ENCODE measurements at places on chromosomes 6 and 20.

- no peak overlapping the region for H3K27ac ChIP-seq
- H3K36me3 ChIP-seq, result no peaks in the 10 kb centered on the region
- H3K27me3 ChIP-seq, result peaks cover 3% of the 10 kb centered on the region
- H3K4me3 ChIP-seq, result no peak overlapping the region
- DNase-seq, result no peak
These were observed 47.0 kb upstream of the EEF1E1 start for GRCh38 chr6:8149350-8149749.

DNA sequence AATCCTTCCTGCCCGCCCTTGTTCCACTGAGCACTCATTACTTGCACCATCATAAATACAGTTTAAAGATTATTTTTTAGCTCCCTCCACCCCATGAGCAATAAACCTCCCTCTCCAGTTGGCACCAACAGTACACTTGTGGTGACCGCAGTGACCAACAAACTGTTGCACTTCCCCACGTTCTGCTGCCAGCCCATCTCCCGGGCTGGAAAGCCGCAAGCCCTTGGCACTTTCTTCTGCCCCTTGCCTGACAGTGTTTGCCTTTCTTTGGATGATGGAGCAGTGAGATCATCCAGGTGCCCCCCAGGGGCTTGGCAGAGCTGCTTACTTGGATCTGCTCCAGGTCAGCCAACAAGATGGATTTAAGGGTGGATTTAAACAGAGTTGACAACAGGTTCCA is 21.6 kb downstream of the KCNB1 start:
- no peaks in the 10 kb centered on the region for H3K4me1 ChIP-seq
- no peaks in the 10 kb centered on the region for H3K36me3 ChIP-seq
- peaks cover 24% of the 10 kb centered on the region for H3K27me3 ChIP-seq
- no peak for DNase-seq
- no peak overlapping the region for H3K4me3 ChIP-seq

GRCh38 chr6:89051676-89052075 is 28.9 kb upstream of the PNRC1 start:
- DNase-seq, result no peak
- no peaks in the 10 kb centered on the region for H3K4me1 ChIP-seq
- H3K27ac ChIP-seq, result no peak overlapping the region
- H3K4me3 ChIP-seq, result no peak overlapping the region
- H3K27me3 ChIP-seq, result no peaks in the 10 kb centered on the region

DNA sequence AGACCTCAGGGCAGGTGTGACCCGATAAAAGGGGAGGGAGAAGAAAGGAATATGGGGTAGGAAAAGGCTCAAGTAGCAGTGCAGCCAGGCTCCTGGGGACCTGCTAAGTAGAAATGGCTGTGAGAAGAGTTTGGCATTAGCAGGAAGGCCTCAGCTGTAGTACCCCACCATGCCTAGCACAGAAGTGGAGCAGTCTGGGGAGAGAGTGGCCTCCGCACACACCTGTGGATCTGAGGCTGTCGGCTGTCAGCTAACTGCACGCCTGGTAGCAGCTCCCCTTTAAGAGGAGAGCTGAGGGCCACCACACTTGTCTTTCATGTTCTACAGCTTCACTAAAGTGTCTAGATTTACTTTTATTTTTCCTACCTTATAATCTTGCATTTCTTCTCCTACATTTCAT is 24.6 kb downstream of the PDE7B start:
- H3K27ac ChIP-seq, result no peak overlapping the region
- H3K4me3 ChIP-seq, result no peak overlapping the region
- no peak for DNase-seq
- no peaks in the 10 kb centered on the region for H3K27me3 ChIP-seq
- H3K36me3 ChIP-seq, result no peaks in the 10 kb centered on the region
- peaks cover 8% of the 10 kb centered on the region for H3K4me1 ChIP-seq

- no peaks in the 10 kb centered on the region for H3K36me3 ChIP-seq
- no peaks in the 10 kb centered on the region for H3K4me1 ChIP-seq
- H3K27ac ChIP-seq, result no peak overlapping the region
- no peak for DNase-seq
These were observed 40.6 kb upstream of the NHSL1 start for GRCh38 chr6:138539876-138540275.

- H3K4me1 ChIP-seq, result peaks cover 3% of the 10 kb centered on the region
- no peak overlapping the region for H3K4me3 ChIP-seq
- no peak for DNase-seq
- H3K27ac ChIP-seq, result no peak overlapping the region
- H3K36me3 ChIP-seq, result no peaks in the 10 kb centered on the region
- peaks cover 12% of the 10 kb centered on the region for H3K27me3 ChIP-seq
These were observed 180.4 kb downstream of the SASH1 start for GRCh38 chr6:148523048-148523447.

DNA sequence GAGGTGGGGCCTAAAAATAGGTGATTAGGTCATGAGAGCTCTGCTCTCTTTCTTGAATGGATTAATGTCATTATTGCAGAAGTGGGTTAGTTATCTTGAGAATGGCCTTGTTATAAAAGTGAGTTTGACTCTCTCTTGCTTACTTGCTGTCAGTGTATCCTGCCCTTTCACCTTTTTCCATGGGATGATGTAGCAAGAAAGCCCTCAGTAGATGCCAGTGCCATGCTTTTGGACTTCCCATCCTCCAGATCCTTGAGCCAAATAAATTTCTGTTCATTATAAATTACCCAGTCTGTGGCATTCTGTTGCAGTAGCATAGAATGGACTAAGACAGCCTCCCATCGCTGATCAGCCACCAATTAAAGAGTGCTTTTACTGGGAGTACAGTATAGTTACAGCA is 40.1 kb downstream of the UTRN start:
- no peaks in the 10 kb centered on the region for H3K4me1 ChIP-seq
- no peak overlapping the region for H3K4me3 ChIP-seq
- no peaks in the 10 kb centered on the region for H3K36me3 ChIP-seq
- H3K27me3 ChIP-seq, result no peaks in the 10 kb centered on the region

GRCh38 chr20:63073738-63074065 is 66.9 kb upstream of the BHLHE23 start:
- H3K27me3 ChIP-seq, result no peaks in the 10 kb centered on the region
- no peak overlapping the region for H3K27ac ChIP-seq
- no peak overlapping the region for H3K4me3 ChIP-seq
- H3K4me1 ChIP-seq, result no peaks in the 10 kb centered on the region
- no peaks in the 10 kb centered on the region for H3K36me3 ChIP-seq

- H3K27ac ChIP-seq, result no peak overlapping the region
- no peak overlapping the region for H3K4me3 ChIP-seq
- DNase-seq, result no peak
These were observed 350.7 kb downstream of the KHDRBS2 start for GRCh38 chr6:61935242-61935846.

GRCh38 chr6:38171997-38172738 is 352.6 kb downstream of the ZFAND3 start:
- H3K4me1 ChIP-seq, result no peaks in the 10 kb centered on the region
- no peak for DNase-seq
- no peaks in the 10 kb centered on the region for H3K36me3 ChIP-seq
- H3K27me3 ChIP-seq, result no peaks in the 10 kb centered on the region
- H3K4me3 ChIP-seq, result no peak overlapping the region

DNA sequence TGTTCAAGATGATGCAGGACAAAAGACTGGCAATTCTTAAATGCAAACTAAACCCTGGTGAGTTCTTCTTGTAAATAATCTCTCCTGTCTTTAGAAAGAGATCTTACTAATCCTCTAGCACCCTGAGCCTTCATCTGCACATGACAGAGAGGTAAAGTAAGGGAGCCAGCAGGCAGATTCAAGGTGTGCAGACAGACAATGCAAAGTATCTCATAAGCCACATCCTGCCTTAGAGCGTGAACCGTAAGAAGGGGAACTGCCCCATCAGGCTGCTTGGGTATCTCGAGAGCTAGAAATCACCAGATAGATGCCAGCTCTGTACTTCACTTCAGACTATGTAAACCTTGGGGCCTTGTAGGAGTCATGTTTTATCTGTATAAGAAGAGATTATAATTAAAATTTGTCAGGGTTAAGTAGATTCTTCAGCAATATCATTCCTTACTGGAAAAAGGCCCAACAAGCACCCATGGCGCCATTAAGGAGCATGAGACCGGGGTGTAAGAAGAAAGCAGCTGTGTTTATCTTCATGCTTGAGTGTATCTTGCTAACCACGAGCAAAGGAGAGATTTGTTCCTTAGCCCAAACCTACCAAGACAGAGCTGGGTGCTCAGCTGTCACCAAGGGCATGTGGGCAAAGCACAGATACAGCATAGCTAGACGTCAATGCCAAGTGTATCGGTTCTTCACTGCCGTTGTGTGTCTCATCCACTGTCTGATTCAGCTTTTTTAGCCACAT is 24.4 kb downstream of the CNR1 start:
- H3K36me3 ChIP-seq, result no peaks in the 10 kb centered on the region
- no peaks in the 10 kb centered on the region for H3K4me1 ChIP-seq
- no peaks in the 10 kb centered on the region for H3K27me3 ChIP-seq
- no peak overlapping the region for H3K4me3 ChIP-seq
- DNase-seq, result no peak
- H3K27ac ChIP-seq, result no peak overlapping the region

DNA sequence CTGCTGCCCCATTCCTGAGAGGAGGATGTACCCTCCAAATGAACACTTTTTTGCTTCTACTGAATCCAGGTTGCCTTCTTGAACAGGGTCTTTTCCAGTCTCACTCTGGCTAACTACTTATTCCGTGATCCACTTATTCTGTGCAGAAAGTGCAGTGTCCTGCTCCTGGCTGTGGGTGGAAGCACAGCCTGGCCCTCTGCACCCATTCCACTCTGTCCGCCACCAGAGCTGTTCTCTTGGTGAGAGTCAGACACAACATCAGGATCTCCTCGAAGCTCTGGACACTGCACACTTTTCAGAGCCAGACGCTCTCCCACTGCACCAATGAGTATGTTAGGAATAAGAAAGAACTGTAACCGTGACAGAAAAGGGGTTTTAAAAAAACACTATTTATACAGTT is 174.2 kb downstream of the MCHR2 start:
- no peak overlapping the region for H3K27ac ChIP-seq
- H3K27me3 ChIP-seq, result peaks cover 7% of the 10 kb centered on the region
- no peaks in the 10 kb centered on the region for H3K36me3 ChIP-seq
- no peak for DNase-seq
- H3K4me3 ChIP-seq, result no peak overlapping the region

- no peak overlapping the region for H3K27ac ChIP-seq
- no peak overlapping the region for H3K4me3 ChIP-seq
- no peaks in the 10 kb centered on the region for H3K36me3 ChIP-seq
These were observed 129.3 kb upstream of the SASH1 start for GRCh38 chr6:148213366-148213765.

GRCh38 chr6:33416386-33417127 is 1.4 kb downstream of the CUTA start:
- DNase-seq, result no peak
- peak overlapping the region; percentile 98 for H3K27ac ChIP-seq
- H3K4me1 ChIP-seq, result peaks cover 23% of the 10 kb centered on the region
- H3K27me3 ChIP-seq, result no peaks in the 10 kb centered on the region
- H3K4me3 ChIP-seq, result peak overlapping the region; percentile 91

- no peaks in the 10 kb centered on the region for H3K36me3 ChIP-seq
- no peaks in the 10 kb centered on the region for H3K27me3 ChIP-seq
- H3K27ac ChIP-seq, result no peak overlapping the region
- H3K4me1 ChIP-seq, result no peaks in the 10 kb centered on the region
- H3K4me3 ChIP-seq, result no peak overlapping the region
- DNase-seq, result no peak
These were observed 11.3 kb upstream of the KCNK16 start for GRCh38 chr6:39333644-39334438.

- DNase-seq, result no peak
- H3K27ac ChIP-seq, result no peak overlapping the region
- H3K4me3 ChIP-seq, result no peak overlapping the region
- H3K27me3 ChIP-seq, result no peaks in the 10 kb centered on the region
These were observed 38.4 kb downstream of the PPP1R3G start for GRCh38 chr6:5123296-5124143.

DNA sequence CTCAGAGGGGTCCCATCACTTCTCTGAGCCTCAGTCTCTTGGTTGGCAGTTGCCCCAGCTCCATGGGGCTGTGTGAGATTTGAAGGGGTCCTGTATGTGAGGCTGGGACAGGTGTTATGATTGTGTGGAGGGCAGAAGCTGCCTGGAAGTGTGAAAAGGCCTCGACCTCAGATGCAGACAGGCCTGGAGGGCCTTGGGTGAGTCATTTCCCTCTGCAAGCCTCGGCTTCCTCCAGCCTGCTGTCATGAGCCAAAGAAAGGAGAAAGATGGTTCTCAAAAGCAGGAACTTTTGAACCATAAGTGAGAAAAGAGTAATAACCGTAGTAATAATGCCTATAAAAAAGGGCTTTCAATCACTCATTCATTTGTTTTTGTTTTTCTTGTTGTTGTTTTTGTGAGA is 37.5 kb downstream of the SNAI1 start:
- no peak for DNase-seq
- no peak overlapping the region for H3K27ac ChIP-seq
- no peak overlapping the region for H3K4me3 ChIP-seq
- no peaks in the 10 kb centered on the region for H3K36me3 ChIP-seq
- H3K4me1 ChIP-seq, result no peaks in the 10 kb centered on the region

GRCh38 chr6:137707590-137708360 is 159.3 kb upstream of the TNFAIP3 start:
- no peak overlapping the region for H3K4me3 ChIP-seq
- H3K4me1 ChIP-seq, result peaks cover 48% of the 10 kb centered on the region
- no peaks in the 10 kb centered on the region for H3K36me3 ChIP-seq

GRCh38 chr6:113281431-113281830 is 575.7 kb upstream of the MARCKS start:
- H3K36me3 ChIP-seq, result no peaks in the 10 kb centered on the region
- no peak overlapping the region for H3K4me3 ChIP-seq
- no peak for DNase-seq
- H3K4me1 ChIP-seq, result no peaks in the 10 kb centered on the region
- no peaks in the 10 kb centered on the region for H3K27me3 ChIP-seq

DNA sequence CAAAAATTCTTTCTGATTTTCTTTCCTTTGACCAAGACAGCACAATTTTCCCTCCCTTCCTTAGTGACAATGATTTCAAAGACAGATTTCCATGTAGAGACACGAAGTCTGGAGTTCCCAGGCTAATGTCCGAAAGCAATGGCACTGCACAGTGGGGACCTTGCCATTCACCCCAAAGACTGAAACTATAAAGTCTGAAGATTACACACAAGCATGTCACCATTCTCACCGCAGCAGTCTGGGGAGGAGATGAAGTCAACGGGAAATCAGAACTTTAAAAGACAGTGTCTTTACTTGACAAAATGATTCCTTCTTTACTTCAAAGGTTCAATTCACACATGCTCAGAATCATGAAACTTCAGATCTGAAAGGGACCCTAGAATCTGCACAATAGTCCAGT is 8.3 kb downstream of the B4GALT5 start:
- H3K27ac ChIP-seq, result peak overlapping the region; percentile 50
- no peak overlapping the region for H3K4me3 ChIP-seq
- DNase-seq, result no peak
- H3K27me3 ChIP-seq, result no peaks in the 10 kb centered on the region
